ENCODE measurements at places on chromosomes 4 and X.

- no peak for DNase-seq
Observed at GRCh38 chrX:73615022-73615421, 52.0 kb downstream of the CHIC1 start.

DNA sequence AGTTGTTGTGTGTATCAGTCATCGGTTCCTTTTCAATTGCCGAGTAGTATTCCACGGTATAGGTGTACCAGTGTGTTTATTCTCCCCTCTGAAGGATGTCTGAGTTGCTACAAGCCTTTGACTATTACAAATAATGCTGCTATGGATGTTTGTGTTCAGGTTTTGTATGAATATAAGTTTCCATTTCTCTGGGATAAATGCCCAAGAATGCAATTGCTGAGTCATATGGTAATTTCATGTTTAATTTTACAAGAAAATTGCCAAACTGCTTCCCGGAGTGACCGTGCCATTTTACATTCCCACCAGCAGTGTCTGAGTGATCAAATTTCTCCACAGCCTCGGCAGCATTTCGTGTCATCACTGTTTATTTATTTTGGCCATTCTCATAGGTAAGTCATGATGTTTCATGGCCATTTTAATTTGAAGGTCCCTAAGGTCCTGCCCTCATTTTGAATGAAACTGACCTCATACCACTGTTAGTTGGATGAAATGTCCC is 73.9 kb downstream of the IRF2 start:
- no peak for DNase-seq

- no peak for DNase-seq
Observed at GRCh38 chr4:89166971-89167475, 55.7 kb downstream of the TIGD2 start.

GRCh38 chr4:48033825-48034413 is 17.3 kb downstream of the NIPAL1 start:
- DNase-seq: peak; percentile 29

- DNase-seq: peak; percentile 16
Observed at GRCh38 chr4:120921456-120922380, 808 bp downstream of the PRDM5 start.

- DNase-seq: no peak
Observed at GRCh38 chr4:80185787-80186548, 11.3 kb upstream of the PRDM8 start.

Data from stimulated activated CD4-positive, alpha-beta T cell treated with anti-CD3 and anti-CD28 coated beads, Interleukin-1b, Interleukin-23, amount 100 ng/mL, for 24 hours (primary cell).